ENCODE measurements at places on chromosomes 4 and X. TPM values are rescaled to one million over a fixed set of nuclear protein-coding genes. Genes with fewer than 3 reads are reported as not detected.

The PPEF1 gene
- 44.5 TPM for total RNA-seq

The CXCL6 gene
- 0.62 TPM for total RNA-seq

The PAGE2B gene
- not detected for total RNA-seq

DNA sequence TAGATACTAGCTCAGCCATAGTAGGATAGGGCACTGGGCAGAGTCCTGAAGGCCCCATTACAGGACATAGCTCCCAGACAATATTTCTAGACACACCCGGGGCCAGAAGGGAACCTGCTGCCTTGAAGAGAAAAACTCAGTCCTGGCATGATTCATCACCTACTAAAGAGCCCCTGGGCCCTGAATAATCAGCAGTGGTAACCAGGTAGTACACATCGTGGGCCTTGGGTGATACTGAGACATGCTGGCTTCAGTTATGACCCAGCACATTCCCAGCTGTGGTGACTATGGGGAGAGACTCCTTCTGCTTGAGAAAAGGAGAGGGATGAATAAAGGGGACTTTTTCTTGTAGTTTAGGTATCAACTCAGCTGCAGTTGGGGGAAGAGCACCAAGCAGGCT lies 104.3 kb upstream of the STK26 start:
- no peak for DNase-seq

- DNase-seq = no peak
Observed at GRCh38 chrX:132791714-132792113, 166.7 kb downstream of the HS6ST2 start.

- DNase-seq = no peak
Observed at GRCh38 chr4:85748654-85749053, 273.7 kb downstream of the ARHGAP24 start.

DNA sequence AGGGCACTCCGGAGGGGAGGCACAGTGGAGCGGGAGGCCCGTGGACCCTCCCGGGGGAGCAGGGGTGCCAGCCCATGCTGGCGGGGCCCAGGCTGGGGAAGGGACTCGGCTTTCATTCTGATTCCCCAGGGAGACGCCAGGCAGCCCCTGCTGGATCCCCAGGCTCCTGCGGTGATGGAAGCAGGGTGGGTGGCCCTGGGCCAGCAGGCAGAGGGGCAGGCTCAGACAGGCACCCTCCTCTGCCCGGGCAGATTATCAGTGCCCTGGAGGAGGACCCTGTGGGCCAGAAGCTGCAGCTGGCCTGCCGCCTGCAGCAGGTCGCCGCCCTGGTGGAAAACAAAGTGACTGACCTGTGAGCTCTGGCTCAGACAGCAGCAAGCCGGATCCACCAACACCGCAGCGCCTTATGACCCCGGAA lies 2.1 kb upstream of the SRPK3 start:
- DNase-seq = no peak

GRCh38 chr4:42819863-42820514 lies 72.5 kb upstream of the GRXCR1 start:
- no peak for DNase-seq
